HuH-7.5 (cell line): ENCODE measurements at places on chromosomes 11 and 22.

DNA sequence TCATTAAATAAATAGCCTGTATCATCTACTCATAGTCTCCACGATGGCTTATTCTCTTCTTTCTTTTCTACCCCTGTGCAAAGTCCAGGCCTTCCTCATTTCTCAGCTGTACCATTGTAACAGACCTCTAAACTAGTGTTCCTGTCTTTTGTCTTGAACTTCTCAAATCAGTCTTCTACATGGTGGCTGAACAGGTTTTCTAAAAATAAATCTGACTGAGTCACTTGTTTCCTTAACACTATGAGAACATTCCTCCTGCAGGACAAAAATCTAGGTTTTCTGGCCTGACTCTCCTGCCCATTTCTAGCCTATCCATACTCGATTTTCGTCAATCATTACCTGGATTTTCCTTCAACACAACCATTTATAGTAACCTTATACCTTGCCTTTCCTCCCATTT, 1080.8 kb upstream of the TENM4 start:
- DNase-seq, result no peak

- no peak for DNase-seq
Measured at GRCh38 chr11:27926981-27927481, 180.9 kb downstream of the KIF18A start.

DNA sequence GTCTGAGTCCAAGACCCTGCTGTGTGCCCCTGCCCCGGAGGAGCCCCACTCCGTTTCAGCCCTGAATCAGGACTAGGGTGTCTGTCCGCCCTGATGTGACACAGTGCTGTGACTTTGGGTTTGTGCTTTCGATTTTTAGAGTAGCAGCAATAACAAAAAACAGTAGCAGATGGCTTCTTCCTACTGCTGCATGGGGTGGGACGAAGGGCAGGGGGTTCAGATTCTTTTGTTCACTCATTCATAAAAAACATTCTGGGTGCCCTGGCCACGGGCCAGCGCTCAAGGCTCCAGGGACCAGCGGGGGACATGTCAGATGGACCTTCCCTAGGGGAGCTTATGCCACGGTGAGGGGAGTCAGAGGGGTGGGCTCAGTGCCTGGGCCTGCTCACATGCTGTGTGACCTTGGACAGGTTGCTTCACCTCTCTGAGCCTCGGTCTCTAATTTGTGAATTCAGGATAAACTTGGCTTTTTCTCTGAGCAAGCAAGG, 24.6 kb upstream of the PRR5 start:
- DNase-seq, result no peak

DNA sequence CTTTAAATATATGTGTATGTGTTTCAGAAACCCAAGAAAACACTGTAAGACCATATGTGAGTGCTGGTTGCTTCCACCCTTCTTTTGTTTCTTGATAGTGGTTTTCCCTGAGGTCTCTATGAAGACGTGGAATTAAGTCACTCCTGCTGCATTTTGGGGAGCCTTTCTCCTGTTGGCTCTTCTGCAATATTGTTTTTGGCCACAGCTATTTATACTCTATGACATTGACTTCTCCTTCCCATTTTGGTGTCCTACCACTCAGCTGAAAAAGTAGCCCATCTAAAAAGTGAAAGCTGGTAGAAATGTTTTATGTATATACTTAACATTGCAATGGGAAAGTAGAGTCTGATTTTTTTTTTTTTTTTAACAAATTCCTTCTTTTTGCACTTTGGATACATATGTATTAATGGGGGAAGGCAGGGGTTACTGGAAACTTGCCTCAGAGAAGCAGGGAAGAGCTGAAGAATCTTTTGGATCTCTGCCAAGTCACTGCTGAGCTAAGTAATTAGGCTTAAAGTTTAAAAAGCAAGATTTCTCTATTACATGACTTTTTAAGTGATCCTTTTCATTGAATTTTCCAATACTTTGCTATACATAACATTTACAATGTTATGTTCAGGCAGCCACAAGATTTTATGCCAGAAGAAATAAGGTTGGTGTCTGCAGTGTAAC, 1.8 kb downstream of the TTC17 start:
- no peak for DNase-seq

DNA sequence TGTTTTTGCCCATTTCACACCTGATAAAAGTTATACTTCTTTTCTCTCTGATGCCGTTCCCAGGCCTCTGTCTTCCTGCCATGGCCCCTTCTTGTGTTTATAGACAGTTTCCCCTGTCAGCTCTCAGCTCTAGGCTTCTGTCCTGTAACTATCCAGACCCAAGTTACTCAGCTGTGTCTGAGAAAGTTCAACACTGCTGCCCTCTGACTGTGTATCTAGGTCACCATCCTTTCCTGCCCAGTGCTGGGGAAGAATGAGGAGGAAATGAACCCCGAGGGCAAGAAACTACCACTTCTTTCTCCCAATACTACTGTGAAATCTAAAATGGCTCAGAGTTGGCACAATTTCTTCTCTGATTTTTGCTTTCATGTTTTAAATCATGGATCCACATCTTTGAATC, 29.6 kb downstream of the SNX19 start:
- DNase-seq, result no peak

- no peak for DNase-seq
Measured at GRCh38 chr22:41127451-41127850, 35.1 kb downstream of the EP300 start.
